ENCODE measurements at places on chromosomes 5 and 9. TPM values are rescaled to one million over a fixed set of nuclear protein-coding genes. Genes with fewer than 3 reads are reported as not detected.

GRCh38 chr5:101877451-101877850, 418.6 kb downstream of the SLCO4C1 start:
- DNase-seq = no peak

GRCh38 chr9:117958726-117959125, 254.5 kb downstream of the TLR4 start:
- no peak for DNase-seq

DNA sequence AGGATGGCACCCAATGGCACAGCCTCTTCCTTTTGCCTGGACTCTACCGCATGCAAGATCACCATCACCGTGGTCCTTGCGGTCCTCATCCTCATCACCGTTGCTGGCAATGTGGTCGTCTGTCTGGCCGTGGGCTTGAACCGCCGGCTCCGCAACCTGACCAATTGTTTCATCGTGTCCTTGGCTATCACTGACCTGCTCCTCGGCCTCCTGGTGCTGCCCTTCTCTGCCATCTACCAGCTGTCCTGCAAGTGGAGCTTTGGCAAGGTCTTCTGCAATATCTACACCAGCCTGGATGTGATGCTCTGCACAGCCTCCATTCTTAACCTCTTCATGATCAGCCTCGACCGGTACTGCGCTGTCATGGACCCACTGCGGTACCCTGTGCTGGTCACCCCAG, 25.4 kb downstream of the HRH2 start:
- no peak for DNase-seq

- no peak for DNase-seq
These were observed 586.0 kb upstream of the BRINP1 start for GRCh38 chr9:119955276-119955675.

GRCh38 chr5:172463031-172463430, 8.7 kb upstream of the SH3PXD2B start:
- no peak for DNase-seq

GRCh38 chr5:37816883-37817282, 23.0 kb downstream of the GDNF start:
- DNase-seq = no peak

- DNase-seq = no peak
These were observed 445.0 kb upstream of the SMC2 start for GRCh38 chr9:103649086-103649485.

DMRTA1 gene
- 2.6 TPM for total RNA-seq

ARAP3 gene
- 51.2 TPM for total RNA-seq

PCDHB16 gene
- total RNA-seq = 3.5 TPM

IFNA21 gene
- total RNA-seq = not detected

Data from WTC11 (cell line).